Smooth muscle cell of the umbilical artery (primary cell): ENCODE measurements at places on chromosomes 3 and 15. TPM values are rescaled to one million over a fixed set of nuclear protein-coding genes. Genes with fewer than 3 reads are reported as not detected.

THSD4 gene
- 35.0 and 159 TPM in 2 replicates for total RNA-seq

TEX55 gene
- not detected in 2 replicates for total RNA-seq

ANKUB1 gene
- not detected in 2 replicates for total RNA-seq

PRICKLE2 gene
- 47.7 and 93.2 TPM in 2 replicates for total RNA-seq

PIK3CB gene
- total RNA-seq, result 10.1 and 17.6 TPM in 2 replicates

ZNF662 gene
- 1.1 and 1.2 TPM in 2 replicates for total RNA-seq

SEMA5B gene
- total RNA-seq, result not detected in 2 replicates

RPL39L gene
- 9.2 and 9.6 TPM in 2 replicates for total RNA-seq

CHRNA3 gene
- total RNA-seq, result under 0.01 TPM in 1 of 2 replicates, not detected in the other

HRH1 gene
- total RNA-seq, result 17.5 and 28.3 TPM in 2 replicates

GATA2 gene
- 1.5 and 2.1 TPM in 2 replicates for total RNA-seq

PLSCR5 gene
- not detected in 2 replicates for total RNA-seq

SNTN gene
- total RNA-seq, result not detected in 2 replicates

PPP2R3A gene
- 6.5 and 12.5 TPM in 2 replicates for total RNA-seq

LCTL gene
- 4.8 and 5.8 TPM in 2 replicates for total RNA-seq

CYP8B1 gene
- not detected in 2 replicates for total RNA-seq

PPP1R14D gene
- total RNA-seq, result not detected in 2 replicates

SLC38A3 gene
- not detected in 2 replicates for total RNA-seq

RTP3 gene
- not detected in 2 replicates for total RNA-seq

NPRL2 gene
- total RNA-seq, result 17.2 and 25.8 TPM in 2 replicates

ECE2 gene
- not detected in 2 replicates for total RNA-seq

SCAANT1 gene
- not detected in 2 replicates for total RNA-seq

TMEM40 gene
- not detected in 2 replicates for total RNA-seq

TMA7 gene
- 177 and 213 TPM in 2 replicates for total RNA-seq

STRIT1 gene
- total RNA-seq, result not detected in 2 replicates

MAN2C1 gene
- 135 and 143 TPM in 2 replicates for total RNA-seq

LEKR1 gene
- 0.14 and 0.59 TPM in 2 replicates for total RNA-seq

ZDHHC23 gene
- 0.89 and 1.0 TPM in 2 replicates for total RNA-seq

SUSD5 gene
- total RNA-seq, result 1.5 and 3.9 TPM in 2 replicates

LRRC3B gene
- total RNA-seq, result not detected in 2 replicates

ENTPD3 gene
- 0.14 and 0.30 TPM in 2 replicates for total RNA-seq

RETNLB gene
- not detected in 2 replicates for total RNA-seq

CPEB1 gene
- 7.5 and 20.8 TPM in 2 replicates for total RNA-seq

CXCR6 gene
- not detected in 2 replicates for total RNA-seq

C3orf18 gene
- total RNA-seq, result 9.7 and 12.8 TPM in 2 replicates
